Left ventricle myocardium inferior (tissue), 1 donor: ENCODE measurements at places on chromosomes 12 and 14. TPM values are rescaled to one million over a fixed set of nuclear protein-coding genes. Genes with fewer than 3 reads are reported as not detected.

The KRT7 gene
- total RNA-seq, result not detected

The GPRC5D gene
- total RNA-seq, result not detected

The CIROP gene
- not detected for total RNA-seq

The PTCSC3 gene
- not detected for total RNA-seq

The MYBPC1 gene
- 7.3 TPM for total RNA-seq

The STAC3 gene
- 0.69 TPM for total RNA-seq

DNA sequence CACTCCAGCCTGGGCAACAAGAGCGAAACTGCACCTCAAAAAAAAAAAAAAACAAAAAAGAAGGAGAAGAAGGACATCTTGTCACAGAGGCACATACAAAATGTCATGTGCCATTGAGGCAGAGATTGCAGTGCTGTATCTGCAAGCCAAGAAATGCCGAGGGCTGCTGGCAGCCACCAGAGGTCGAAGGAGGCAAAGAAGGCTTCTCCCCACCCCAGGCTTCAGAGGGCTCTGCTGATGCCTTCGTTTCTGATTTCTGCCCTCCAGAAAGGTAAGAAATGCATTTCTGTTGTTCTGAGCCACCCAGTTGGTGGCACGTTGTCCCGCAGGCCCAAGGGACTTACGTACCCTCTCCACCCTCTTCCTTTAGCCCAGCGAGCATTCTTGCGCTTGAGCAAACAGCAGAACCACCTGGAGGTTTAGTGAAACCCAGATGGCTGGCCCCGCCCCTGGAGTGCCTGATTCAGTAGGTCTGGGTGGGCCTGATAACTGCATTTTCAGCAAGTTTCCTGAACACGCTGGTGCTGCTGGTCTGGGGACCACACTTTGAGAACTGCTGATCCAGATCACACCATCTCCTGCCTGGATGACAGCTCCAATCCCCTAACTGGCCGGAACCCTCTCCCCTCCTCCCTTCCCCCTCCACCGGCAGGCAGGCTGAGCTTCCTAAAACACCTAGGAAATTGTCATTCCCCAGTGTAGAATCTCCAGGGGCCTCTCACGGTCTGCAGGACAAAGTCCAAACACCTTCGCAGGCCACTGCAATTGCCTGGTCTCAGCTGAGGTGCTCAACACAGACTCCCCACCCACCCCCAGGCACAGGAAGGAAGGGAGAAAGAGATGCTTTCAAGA, 21.1 kb upstream of the SCARB1 start:
- DNase-seq, result no peak
